ENCODE measurements at places on chromosomes 7 and 10.

DNA sequence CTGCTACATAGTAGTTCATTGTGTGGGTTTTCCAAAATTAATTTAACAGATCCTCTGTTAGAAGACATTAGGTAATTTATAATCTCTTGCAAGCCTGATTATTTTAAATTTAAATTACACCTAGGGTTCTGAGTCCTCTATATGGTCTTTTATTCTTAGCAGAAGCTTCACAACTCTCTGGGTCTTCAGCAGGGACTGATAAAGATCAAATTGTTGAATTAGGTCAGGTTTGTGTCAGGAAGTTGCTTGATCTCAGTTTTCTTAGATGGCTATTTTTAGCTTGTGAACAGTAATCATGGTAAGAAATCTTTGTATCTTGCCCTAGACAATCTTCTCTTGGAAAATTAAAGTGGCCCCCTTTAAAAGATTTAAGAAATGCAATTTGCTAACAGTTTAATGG is 183.1 kb upstream of the HDAC9 start:
- no peak for DNase-seq

DNA sequence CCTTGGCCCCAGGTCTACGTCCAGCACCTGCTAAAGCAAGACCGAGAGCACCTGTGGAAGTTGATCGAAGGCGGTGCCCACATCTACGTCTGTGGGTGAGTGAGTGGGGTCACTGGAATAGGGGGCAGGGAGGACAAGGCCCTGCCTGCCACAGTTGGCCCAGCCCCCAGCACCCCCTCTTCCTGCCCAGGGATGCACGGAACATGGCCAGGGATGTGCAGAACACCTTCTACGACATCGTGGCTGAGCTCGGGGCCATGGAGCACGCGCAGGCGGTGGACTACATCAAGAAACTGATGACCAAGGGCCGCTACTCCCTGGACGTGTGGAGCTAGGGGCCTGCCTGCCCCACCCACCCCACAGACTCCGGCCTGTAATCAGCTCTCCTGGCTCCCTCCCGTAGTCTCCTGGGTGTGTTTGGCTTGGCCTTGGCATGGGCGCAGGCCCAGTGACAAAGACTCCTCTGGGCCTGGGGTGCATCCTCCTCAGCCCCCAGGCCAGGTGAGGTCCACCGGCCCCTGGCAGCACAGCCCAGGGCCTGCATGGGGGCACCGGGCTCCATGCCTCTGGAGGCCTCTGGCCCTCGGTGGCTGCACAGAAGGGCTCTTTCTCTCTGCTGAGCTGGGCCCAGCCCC is 8.1 kb downstream of the TMEM120A start:
- no peak for DNase-seq

DNA sequence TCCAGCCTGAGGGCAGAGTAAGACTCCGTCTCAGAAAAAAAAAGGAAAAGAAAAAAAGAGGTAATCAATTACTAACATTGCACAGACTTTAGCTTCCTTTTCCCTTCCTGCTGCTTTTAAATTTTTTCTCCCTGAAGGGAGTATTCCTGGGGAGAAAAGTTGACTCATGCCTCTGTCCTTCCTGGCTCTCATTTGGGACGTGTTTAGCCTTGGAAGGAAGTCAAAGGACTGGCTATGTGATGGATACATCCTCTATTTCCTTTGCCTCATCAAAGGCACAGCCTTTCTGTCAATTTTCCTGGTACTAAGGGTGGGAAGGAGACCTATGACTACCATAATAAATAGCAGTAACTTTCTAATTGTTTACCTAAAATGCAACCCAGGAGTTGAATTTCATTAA is 77.6 kb downstream of the ITGA8 start:
- no peak for DNase-seq

DNA sequence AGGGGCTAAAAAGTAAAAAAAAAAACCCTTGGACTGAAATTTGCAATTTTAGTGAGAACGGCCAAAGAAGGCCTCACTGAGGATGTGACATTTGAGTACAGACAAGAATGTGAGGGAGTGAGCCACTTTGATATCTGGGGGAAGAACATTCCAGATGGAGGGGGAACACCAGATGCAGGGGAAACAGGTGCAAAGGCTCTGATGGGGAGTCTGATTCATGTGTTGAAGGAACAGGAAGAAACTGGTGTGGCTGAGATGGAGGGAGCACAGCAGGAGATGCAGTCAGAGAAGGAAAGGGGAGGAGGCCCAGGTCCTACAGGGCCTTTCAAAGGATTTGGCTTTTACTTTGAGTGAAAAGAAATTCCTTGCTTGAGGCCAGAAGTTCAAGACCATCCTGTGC is 615.7 kb upstream of the NRP1 start:
- peak; percentile 6 for DNase-seq

DNA sequence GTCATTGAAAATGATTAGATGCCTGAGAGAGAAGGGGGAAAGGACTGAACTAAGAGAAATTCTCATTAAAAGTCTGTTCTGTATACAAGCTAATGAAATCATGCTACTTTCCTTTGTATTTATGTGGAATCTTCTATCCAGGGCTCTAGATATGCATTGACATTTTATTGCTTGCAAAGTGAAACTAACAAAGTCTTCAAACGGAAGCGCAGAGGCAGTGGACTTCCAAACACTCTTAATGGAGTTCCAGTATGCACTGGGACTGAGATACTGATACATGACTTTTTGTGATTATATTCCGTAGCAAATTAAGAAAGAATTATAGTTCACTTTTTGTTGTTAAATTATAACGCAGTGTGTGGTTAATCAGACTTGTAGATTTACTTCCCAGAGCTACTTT is 166.8 kb upstream of the TBX20 start:
- DNase-seq, result no peak

GRCh38 chr10:35161906-35162305 is 35.3 kb downstream of the CREM start:
- no peak for DNase-seq
